Stimulated activated CD4-positive, alpha-beta T cell treated with anti-CD3 and anti-CD28 coated beads, Interleukin-2, amount 100 ng/mL, for 4 hours (primary cell): ENCODE measurements at places on chromosomes 3 and 15.
A peak's percentile ranks its signal among the peaks of the same experiment; 100 is the strongest.

- DNase-seq = no peak
Observed at GRCh38 chr3:78026318-78026828, 986.5 kb downstream of the ROBO2 start.

GRCh38 chr3:177231242-177231641, 34.0 kb upstream of the TBL1XR1 start:
- DNase-seq = no peak

- no peak for DNase-seq
Observed at GRCh38 chr3:64440498-64440897, 215.2 kb upstream of the PRICKLE2 start.

DNA sequence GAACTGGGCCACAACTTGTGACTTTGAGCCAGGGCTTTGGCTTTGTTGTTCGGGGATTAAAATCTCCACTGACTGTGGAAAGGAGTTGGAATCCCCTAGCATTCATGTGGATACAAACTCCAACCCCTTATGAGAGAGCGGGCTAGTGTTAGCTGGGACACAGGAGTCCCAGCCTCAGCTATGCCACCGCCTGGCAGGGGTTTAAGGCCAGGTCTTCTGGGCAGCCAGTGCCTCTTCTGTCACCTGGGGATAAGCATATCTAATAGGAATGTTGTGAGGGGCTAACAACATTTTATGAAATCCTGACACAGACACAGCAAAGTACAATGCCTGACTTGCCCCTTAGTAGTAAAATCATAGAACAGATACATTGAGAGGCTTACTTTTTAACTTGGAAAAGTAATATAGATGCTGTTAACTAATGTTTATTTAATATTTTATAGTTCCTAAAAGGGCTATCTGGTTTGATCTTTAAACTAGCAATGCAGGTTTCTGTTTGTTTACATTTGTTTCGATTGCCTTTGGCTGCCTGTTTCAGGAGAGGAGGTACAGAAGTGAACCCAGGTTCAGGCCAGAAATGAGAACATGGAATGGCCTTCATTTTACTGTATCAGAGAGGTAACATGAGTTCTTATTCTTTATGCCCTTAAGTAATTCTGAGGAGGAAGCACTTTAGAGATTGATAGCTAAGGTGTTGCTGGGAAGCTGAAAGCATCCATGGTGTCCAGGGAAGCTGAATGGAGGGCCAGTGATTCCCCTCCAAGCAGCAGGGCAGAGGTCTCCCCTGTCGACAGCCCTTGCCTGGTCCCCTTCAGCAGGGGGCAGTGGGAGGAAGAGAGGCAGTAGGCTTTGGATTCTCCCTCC, 8.7 kb downstream of the GPR160 start:
- DNase-seq = no peak

DNA sequence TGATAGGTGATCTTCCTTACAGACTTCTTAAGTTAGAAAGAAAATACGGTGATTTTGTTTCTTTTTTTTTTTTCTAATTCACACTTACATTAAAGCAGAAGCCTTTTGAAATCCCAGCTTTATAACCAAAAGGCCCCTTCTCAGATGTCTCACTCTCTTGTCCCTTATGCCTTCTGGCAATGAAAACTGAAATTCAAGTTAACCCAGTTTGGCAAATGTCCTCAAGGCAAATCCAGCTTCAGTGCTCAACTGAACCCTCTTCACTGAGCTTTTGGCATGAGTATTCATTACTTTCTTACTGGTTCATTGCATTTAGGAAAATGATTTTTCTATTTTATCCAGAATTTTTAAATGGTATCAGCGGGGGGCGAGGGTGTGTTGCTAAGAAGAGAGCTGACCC, 17.0 kb downstream of the PLCH1 start:
- no peak for DNase-seq

- DNase-seq = no peak
Observed at GRCh38 chr3:187610981-187611511, 59.1 kb downstream of the SST start.

GRCh38 chr3:194585880-194586281, 47.3 kb downstream of the TMEM44 start:
- no peak for DNase-seq

- no peak for DNase-seq
Observed at GRCh38 chr3:160259589-160259988, 34.4 kb downstream of the C3orf80 start.

- no peak for DNase-seq
Observed at GRCh38 chr3:69088063-69088462, 3.3 kb downstream of the ARL6IP5 start.

- DNase-seq = no peak
Observed at GRCh38 chr3:109211941-109212340, 75.4 kb downstream of the C3orf85 start.

DNA sequence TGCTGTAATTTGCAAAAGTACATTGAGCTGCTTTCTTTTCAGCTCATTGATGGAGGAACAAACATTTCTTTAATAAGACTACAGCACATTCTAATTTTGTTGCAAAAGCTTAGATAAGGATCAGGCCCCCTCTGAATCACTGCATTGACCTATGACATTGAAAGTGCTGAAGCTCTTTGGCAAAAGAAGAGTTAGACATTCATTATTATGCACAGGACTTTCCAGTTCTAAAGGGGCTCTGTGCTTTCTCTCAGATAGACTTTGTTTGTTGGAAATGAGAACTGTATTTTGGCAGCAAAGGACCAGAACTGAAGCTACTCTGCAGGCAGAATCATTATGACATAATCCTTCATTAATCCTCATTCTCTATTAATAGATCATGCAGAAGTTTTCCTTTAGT, 252.9 kb upstream of the SOX2 start:
- no peak for DNase-seq

GRCh38 chr3:49004352-49005302, 2.6 kb upstream of the WDR6 start:
- no peak for DNase-seq

GRCh38 chr3:160006282-160007163, 17.9 kb downstream of the IL12A start:
- DNase-seq = no peak

DNA sequence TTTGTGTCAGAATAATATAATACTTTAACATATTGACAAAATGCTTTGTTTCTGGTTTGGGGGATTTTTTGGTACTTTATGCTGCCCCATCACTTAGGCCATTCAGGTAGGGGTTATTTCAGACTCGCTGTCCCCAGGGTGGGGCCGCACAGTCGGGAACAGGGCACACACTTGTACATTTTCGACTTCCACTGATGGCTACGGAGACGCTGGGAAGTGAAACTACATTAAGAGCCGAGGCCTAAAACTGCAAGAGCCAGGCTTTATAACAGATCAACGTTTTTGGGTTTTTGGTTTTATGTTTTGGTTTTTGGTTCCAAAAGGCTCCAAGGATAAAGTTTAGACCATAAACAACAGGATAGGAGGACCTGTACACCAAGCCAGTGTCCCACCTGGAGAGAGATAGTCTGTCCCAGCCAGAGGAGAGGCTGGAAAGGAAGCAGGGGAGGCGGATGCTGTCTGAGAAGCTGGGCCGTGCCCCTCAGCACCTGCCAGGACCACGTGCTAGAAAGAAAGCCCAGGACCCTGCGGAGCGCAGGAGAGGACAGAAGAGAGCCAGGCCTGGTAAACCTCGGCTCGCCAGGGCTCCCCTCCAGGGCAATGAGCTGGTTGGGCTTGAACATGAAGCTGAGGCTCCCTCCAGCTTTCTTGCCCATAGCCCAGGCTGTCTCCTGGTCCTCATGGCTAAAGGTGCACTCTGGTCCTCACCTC, 111.7 kb downstream of the CHSY1 start:
- no peak for DNase-seq

DNA sequence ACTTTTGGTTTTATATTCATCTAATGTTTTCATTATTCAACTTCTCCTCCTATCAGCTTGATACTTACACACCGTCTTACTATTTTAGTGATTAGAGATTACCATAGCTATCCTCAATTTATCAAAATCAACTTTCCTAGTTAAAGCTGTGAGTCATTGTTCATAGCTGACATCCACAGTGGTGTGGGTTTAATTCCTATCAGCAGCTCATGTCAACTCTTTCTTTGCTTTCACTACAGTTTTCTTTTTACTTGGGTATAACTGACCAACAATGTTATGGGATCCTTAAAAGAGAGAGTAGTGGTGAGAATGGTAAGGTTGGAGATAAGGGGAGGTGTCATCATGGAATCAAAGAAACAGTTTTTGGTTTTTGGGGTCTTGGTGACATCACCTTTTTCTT, 112.7 kb downstream of the NFKBIZ start:
- no peak for DNase-seq

- no peak for DNase-seq
Observed at GRCh38 chr3:196388956-196389355, 43.3 kb downstream of the UBXN7 start.

DNA sequence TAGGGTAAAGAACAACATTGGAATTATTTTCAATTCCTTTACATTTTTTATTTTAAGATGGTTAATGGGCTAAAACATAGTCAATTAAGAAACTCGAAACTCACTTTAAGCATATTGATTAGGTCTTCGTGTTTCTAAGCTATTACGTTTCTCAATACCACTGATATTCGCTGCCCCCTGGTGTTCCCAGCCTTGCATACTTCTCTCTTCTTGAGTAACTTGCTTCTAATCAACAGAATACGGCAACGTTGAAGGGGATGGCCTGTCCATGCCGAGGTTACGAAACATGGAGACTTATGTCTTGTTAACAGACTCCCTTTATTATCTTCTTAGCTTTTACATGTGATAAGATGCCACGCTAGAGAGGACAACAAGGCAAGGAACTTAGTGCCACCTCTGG, 43.6 kb downstream of the ROBO1 start:
- no peak for DNase-seq

DNA sequence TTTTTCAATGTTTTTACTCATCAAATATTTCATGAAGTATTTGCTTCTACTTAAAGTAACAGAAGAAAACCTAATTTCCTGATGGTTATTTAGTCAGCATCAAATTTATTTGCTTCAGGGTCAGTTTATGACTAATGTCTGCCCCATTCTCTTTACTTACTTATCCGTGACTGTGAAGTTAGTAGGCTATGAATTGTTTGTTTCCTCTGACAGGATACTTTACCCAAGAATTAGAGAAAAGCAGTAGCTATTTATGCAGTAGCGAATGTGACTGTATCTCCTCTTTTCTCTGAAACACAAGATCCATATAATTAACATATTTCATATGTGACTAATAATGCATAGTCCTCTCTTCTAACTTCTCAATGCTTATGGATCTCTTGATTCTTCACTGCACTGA, 329.9 kb upstream of the ROBO1 start:
- no peak for DNase-seq

GRCh38 chr15:101121511-101122090, 130.2 kb downstream of the CHSY1 start:
- peak; percentile 19 for DNase-seq

- DNase-seq = no peak
Observed at GRCh38 chr15:67101911-67102598, 36.7 kb downstream of the SMAD3 start.

DNA sequence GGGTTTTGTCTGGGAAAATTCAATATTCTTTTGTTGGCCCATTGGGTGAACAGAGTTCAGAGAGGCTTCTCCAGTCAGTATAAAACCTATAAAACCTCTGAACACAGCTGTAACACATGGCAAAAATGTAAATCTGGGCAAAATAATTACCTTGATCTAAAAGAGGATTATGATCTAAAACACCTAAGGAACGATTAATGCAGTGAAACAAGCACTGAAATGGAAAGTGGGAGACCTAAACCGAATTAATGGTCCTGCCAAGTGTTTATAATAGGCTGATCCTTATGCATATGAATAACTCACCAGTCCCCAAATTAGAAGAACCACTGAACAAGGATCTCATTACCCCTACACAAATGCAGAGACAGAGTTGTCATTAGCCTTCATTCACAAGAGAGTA, 32.6 kb downstream of the AVEN start:
- no peak for DNase-seq

DNA sequence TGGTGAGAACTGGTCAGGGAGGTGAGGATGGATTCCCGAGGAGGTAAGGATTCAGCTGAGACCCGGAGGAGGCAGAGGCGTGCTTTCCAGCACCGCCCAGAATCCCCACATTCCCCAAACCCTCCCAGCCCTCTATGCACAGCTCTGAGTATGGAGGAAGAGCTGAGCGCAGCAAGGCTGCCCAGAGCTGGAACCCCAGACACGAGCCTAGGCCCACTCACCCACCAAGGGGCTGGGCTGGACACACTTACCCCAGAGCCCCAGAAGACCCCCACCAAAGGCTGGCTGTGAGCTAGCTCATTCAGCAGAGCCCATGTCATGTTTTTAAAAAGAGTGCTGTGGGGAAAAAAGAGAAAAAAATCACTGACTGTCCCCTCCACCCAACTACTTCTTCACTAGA, 271.5 kb downstream of the XXYLT1 start:
- no peak for DNase-seq

DNA sequence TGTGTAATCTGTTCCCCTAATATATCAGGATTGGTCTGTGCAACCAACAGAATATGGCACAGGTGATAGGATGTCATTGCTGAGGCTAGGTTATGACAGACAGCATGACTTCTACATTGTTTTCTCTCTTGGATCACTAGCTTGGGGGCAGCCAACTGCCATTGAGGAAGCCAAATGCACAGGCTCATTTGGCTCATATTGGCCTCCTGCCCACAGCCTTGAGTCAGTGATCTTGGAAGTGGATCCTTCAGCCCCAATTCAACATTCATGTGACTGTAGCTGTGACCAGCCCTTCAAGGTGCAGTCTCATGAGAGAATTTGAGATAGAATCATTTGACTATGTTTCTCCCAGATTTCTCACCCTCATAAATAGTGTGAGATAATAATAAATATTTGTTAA, 675.6 kb downstream of the GRM7 start:
- DNase-seq = no peak

DNA sequence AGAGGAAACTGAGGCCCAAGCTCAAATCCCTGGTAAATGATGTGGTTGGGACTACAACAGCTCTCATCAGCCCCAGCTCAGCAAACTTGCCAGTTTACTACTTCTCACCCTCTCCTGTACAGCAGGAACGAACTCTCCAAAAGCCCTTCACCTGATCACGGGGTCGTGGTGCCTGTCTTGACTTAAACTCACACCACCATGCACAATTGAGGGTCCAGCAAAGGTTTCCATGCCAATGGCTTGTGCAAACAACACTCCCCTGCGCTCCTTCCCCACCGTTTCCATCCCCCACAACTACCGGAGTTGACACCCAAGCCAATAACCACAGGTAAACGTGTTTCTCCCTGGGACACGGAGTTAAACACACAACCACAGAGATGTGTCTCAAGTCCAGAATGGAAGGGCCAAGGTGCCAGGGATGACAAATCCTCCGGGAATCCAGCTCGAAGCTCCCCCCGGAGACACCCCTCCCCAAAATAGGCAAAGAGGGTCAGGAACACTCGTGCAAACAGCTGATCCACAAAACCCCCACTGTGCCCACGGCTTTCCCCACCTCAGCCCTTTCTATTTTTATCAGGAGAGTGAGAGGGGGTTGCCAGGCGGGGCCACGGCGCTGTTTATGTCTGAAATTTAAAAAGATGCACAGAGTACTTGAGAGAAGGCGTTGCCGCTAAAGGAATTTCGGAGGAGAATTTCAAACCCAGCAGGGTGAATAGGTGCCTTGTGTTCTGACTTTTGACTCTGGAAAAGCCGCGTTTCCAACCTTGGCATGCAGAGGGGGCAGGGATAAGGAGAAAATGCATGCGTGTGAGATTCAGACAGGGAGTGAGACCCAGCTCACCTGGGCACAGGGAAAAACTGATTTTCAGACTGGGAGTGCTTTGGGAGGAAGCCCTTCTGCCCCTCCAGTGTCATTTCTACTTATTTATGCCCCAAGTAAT, 10.6 kb upstream of the ACAN start:
- no peak for DNase-seq

GRCh38 chr3:175988401-175988800, 1129.3 kb downstream of the NAALADL2 start:
- no peak for DNase-seq
